ENCODE measurements at places on chromosomes 1 and 21. TPM values are rescaled to one million over a fixed set of nuclear protein-coding genes. Genes with fewer than 3 reads are reported as not detected.

LEMD1 gene
- not detected for total RNA-seq

MRPL9 gene
- total RNA-seq: 40.0 TPM

ESRRG gene
- 40.4 TPM for total RNA-seq

PDPN gene
- 45.1 TPM for total RNA-seq

CFHR4 gene
- not detected for total RNA-seq

AMY2A gene
- total RNA-seq: 0.70 TPM

CD48 gene
- 1.0 TPM for total RNA-seq

OR6N1 gene
- not detected for total RNA-seq

SHC1 gene
- 58.4 TPM for total RNA-seq

OR2AK2 gene
- not detected for total RNA-seq

RAD54L gene
- total RNA-seq: 0.56 TPM

GNG4 gene
- total RNA-seq: not detected

SH2D1B gene
- total RNA-seq: not detected

C1QB gene
- total RNA-seq: 14.8 TPM

SLC9C2 gene
- 0.07 TPM for total RNA-seq

FCGR3B gene
- total RNA-seq: 1.8 TPM

SNAP47 gene
- total RNA-seq: 36.8 TPM

CATSPERE gene
- 0.50 TPM for total RNA-seq

SOX13 gene
- total RNA-seq: 13.1 TPM

NTRK1 gene
- total RNA-seq: 2.3 TPM

OLIG2 gene
- not detected for total RNA-seq

NBPF10 gene
- 1.0 TPM for total RNA-seq

SZT2 gene
- 27.9 TPM for total RNA-seq

UAP1 gene
- 15.7 TPM for total RNA-seq

CACNA1E gene
- 1.7 TPM for total RNA-seq

LIPI gene
- not detected for total RNA-seq

POGK gene
- 16.1 TPM for total RNA-seq

NUF2 gene
- 2.5 TPM for total RNA-seq

OR10J1 gene
- not detected for total RNA-seq

EXTL2 gene
- total RNA-seq: 7.4 TPM

DAP3 gene
- total RNA-seq: 124 TPM

SYT6 gene
- total RNA-seq: 0.21 TPM

LORICRIN gene
- not detected for total RNA-seq

TBX15 gene
- total RNA-seq: 0.18 TPM

S100A7A gene
- total RNA-seq: not detected

INKA2 gene
- total RNA-seq: 21.0 TPM

CR2 gene
- 0.06 TPM for total RNA-seq

C2CD4D gene
- total RNA-seq: not detected

SPRR2A gene
- total RNA-seq: not detected

PADI6 gene
- total RNA-seq: not detected

UROD gene
- total RNA-seq: 88.0 TPM

ACKR1 gene
- 5.7 TPM for total RNA-seq

AQP10 gene
- 0.48 TPM for total RNA-seq

MROH7 gene
- 13.2 TPM for total RNA-seq

RPTN gene
- not detected for total RNA-seq

FAM76A gene
- 12.9 TPM for total RNA-seq

BATF3 gene
- total RNA-seq: 0.68 TPM

ITLN2 gene
- total RNA-seq: not detected

ATP13A2 gene
- 20.0 TPM for total RNA-seq

FNBP1L gene
- 24.0 TPM for total RNA-seq

MAP10 gene
- total RNA-seq: 4.8 TPM

NEGR1 gene
- total RNA-seq: 6.2 TPM

NRIP1 gene
- 17.7 TPM for total RNA-seq

PYHIN1 gene
- total RNA-seq: not detected

ADCY10 gene
- total RNA-seq: 0.14 TPM

HPCAL4 gene
- total RNA-seq: 0.07 TPM

Measured in heart right ventricle (tissue), 16 donors.